T1000 (cell line): ENCODE measurements at places on chromosomes 3 and 15.
A peak's percentile ranks its signal among the peaks of the same experiment; 100 is the strongest.

- no peak for DNase-seq
Measured at GRCh38 chr15:38238311-38238710, 14.3 kb upstream of the SPRED1 start.

- no peak for DNase-seq
Measured at GRCh38 chr15:78672285-78673014, 31.4 kb upstream of the CHRNB4 start.

DNA sequence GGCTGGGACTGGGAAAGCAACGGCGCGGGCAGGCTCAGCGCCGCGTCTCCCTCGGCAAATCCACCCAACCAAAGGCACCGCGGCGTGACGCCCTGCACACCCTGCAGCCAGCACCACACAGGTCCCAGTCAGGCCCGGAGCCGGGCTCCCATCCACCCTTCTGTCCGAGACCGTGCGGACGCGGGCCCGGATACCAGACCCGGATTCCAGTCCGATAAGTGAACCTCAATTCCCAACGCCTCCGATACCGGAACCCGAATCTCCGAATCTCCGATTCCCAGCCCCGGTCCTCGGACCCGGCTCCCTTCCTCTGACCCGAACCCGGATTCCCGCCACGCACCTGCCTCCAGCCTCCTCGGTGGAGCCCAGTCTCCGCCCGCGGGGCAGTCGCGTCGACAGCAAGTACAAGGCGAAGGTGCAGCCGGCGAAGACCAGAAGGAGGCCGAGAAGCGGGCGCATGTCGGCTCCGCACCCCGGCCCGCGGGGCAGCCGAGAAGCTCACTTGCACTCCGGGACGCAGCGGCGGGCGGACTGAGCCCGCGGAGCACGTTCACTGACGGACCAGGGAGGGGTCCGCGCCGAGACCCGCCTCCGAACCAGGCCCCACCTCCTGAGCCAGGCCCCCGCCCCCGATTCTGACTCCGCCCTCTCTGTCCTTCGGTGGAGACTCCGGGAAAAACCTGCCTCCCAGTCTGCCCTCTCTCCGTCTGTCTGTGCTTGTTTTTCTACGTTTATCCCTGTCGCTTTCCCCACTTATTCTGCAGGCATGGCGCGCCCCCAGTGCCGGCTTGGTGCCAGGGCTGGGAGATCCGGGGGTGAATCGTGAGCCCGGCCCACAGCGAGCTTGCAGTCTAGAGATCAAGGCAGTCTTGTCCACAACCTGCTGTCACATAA is at the start of gene TMEM41A:
TSS of gene TMEM41A (minus strand) at position 533 of the 894 bp plus-strand sequence. CDS start at position 459, 74 bp downstream.
- DNase-seq = peak; percentile 92

- DNase-seq = no peak
Measured at GRCh38 chr15:40146037-40146436, 14.8 kb upstream of the BUB1B start.

DNA sequence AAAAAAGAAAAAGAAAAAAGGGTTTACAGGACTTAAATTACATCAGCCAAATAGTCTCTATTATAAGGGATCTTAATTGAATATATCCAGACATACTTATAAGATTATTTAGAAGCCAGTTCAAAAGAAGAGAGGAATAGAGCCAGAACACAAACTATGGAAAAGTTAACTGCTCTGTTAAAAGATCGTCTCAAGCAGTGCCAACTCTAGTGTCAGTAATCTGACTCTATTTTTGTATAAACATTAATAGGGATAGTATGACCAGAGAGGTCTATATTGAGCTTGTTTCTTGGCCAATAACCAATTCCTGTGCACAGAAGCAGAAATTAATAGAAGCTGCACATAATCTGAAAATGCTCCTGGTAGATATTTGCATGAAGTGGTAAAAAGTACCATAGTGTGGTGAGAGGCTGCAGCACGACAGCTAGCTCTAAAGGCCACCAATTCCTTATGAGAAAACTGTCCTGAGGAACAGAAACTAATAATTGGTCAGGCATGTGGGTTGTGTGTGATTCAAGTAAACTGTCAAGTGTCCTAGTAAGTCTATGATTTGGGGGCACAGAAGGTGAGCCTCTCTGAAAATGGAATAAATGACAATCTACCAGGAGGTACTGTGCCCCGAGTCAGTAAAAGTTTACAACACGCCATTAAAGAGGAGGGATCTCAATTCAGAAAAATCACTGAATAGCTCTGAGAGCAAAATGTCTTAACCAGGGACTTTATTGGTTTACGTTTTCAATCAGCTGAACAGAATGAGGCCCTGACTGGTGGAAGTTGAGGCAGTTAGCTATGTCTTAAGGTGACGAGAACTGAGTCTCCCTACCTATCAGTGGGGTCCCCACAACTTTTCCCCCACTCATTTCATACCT is 51.5 kb upstream of the NANOGP8 start:
- no peak for DNase-seq

- DNase-seq = no peak
Measured at GRCh38 chr15:80564056-80564455, 131.1 kb upstream of the ABHD17C start.

GRCh38 chr3:109804697-109805096 is 467.4 kb upstream of the DPPA4 start:
- DNase-seq = no peak

DNA sequence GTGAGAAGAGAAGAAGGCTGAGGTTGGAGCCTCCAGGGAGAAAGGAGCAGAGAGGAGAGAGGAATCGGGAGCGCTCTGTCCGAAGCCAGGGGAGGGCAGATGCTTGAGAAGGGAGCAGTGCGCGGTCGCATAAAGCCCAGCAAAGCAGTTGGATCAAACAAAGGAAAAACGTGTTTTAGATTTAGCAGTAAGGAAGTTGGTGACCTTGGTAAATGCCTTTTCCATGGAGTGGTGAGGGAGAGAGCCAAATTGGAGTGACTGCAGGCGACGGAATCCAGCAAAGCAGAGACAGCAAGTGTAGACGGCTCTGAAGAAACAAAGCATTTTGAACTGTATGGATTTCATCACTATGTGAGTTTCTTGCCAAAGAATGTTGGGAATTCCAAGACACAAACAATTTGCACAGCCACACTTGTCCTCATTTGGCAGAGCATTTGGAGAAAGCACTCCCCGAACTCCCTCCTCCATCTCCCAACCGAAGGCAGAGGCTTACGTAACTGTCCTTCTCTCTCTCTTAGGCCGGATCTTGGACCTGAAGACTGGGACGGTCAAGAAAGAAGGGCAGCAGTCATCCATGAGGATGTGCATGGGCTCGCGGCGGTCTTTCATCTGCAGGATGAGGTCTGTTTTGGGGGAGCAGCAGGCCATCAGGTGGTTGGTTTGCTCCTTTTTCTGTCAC is 103.6 kb downstream of the ARNT2 start:
- no peak for DNase-seq

DNA sequence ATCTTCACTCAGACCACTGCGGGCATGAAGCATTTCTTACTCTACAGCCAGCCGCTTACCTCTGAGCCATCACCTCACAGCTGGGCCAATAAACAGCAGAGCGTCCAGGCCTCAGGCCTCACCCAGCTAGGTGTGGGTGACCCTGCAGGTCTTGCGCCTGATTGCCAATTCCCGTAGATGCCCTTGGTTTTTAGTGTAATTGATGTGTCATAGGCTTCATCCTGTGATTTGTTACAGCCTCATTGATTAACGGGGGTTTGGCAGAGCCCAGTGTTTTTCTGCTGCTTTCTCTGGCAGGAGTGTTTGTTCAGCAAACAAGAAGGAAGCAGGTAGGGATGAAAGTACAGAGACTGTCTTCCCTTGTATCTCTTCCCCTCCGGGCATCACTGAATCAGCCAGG is 49.6 kb upstream of the BNIP2 start:
- DNase-seq = no peak

GRCh38 chr15:38684440-38685010 is 119.9 kb upstream of the RASGRP1 start:
- no peak for DNase-seq

DNA sequence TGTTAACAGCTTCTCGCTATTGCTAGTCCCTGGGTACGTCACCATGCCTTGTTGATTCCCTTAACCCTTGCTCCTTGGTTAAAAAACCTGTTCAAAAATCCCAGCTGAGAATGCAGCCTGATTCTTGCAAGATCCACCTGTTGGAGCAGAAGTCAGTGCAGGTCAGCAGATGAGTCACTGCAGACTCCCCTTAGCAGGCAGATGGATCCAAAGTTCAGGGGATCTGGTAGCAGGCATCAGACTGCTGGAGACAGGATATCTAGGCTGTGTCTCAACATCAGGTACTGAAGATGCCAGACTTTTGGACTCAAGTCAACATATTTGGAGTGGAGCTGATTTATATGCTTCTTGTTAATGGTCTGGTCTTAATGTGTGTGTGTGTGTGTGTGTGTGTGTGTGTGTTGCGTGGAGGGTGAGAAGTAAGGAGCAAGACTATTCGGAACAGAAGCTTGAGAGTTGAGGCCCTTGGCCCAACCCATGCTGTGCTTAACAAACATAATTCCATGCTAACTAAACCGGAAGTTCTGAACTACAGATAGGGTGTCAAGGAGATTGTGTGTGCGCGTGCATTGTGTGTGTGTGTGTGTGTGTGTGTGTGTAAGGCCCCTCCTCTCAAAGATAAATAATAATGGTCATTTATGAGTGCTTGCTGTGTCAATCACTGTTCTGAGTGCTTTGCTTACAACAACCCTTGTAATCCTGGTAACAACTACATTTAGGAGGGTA is 1.0 kb upstream of the C3orf52 start:
- no peak for DNase-seq

GRCh38 chr3:17054982-17055343 is 170.2 kb downstream of the PLCL2 start:
- no peak for DNase-seq

- DNase-seq = no peak
Measured at GRCh38 chr15:42595626-42596240, 20.3 kb downstream of the STARD9 start.

GRCh38 chr3:50128001-50128400 is 27.1 kb upstream of the SEMA3F start:
- no peak for DNase-seq

GRCh38 chr3:149941186-149941585 is 29.5 kb downstream of the PFN2 start:
- no peak for DNase-seq

GRCh38 chr15:26580943-26581342 is 191.9 kb downstream of the GABRB3 start:
- no peak for DNase-seq

DNA sequence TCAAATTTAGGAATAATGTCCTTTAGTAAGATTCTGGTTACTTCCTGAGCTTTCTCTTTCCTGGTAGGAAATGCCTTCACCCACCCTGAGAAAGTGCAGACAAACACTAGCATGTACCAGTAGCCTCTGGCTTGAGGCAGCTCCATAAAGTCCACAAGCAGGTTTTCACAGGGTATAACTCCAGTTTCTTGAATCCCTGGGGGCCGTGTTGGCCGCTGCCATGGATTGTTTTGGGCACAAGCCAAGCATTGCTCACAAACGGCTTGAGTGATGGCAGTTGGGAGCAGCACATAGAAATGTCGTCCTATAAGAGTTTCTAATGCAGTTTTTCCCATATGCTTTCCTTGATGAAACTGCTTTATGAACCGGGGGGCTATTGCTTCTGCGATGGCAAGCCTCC is 164.1 kb downstream of the STXBP5L start:
- no peak for DNase-seq

- no peak for DNase-seq
Measured at GRCh38 chr3:187014417-187014864, 84.1 kb downstream of the ST6GAL1 start.

DNA sequence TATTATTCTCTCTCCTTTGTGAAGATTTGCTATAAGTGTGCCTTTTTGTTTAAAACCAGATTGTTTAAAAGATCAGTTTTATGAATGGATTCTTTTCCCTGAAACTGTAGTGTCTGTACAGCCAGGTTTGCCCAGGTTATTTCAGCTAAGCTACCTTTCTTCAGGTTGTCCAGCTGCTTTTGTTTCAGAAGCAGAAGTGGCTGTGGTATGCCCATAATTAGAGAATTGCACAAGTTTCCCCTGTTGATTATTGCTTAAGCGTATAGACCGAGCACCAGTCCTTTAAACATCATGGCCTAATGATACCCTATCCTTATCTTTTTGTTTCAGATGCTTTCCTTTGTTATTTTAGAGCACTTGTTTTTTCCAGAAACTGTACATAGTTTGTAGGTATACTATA is 10.2 kb downstream of the ASB7 start:
- DNase-seq = no peak

DNA sequence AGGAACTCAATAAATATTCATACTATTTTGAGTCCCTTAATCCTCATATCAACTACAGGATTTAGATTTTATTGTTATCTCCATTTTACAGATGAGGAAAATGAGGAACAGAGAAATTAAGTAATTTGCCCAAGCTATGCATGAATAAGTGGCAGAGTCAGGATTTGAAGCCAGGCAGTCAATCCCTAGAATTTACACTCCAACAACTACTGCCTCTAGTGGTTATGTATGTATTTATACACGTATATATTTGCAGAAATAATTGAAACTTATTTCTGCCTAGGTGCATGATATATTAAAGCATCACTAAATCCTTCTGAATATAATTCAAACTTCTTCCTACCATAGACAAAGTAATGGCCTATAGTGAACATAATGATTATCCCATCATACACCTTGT is 137.4 kb downstream of the SERPINI1 start:
- no peak for DNase-seq

DNA sequence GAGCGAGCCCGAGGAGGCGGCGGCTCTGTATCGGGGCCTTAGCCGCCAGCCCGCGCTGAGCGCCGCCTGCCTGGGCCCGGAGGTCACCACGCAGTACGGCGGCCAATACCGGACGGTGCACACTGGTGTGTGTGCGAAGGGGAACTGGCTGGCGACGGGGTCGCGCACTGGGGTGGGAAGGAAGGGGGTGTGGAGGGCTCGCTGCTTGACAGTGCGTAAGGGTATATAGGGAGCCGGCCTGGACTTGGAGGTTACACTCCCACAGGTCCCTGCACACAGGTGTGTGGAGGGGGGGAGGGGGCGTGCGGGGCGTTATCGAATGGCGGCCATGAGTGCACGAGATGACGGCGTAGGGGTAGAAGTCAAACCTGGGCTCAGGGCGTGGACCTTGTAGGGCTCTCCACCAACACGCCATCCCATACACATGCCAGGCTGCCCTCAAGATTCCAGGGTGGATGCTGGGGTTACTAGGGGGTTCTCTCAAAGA is 389 bp downstream of the APEH start:
- no peak for DNase-seq

DNA sequence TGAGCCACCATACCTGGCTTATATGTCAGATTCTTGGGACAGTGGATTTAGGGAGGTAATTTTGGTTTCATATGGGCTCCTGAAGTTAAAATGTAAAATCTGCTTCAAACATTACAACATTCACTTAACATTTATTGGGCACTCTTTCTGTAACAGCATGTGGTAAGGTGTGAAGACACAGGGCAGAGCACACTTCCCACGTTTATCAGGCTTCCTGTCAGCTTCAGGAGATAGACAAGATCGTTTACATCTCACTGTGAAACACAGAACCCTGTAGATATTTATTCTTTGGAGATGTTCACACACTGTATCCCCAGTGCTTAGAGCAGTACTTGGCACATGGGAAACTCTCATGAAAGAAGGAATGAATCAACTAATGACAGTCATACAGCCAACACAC is 426.0 kb upstream of the RARB start:
- DNase-seq = no peak

- no peak for DNase-seq
Measured at GRCh38 chr3:195914648-195915473, 6.5 kb upstream of the TNK2 start.

- DNase-seq = no peak
Measured at GRCh38 chr3:52294320-52295150, 6.9 kb downstream of the GLYCTK start.
